Jurkat, Clone E6-1 (cell line): ENCODE measurements at places on chromosomes 3 and 15.
A peak's percentile ranks its signal among the peaks of the same experiment; 100 is the strongest.

- DNase-seq = no peak
These were observed 50.3 kb upstream of the SEC13 start for GRCh38 chr3:10371167-10371566.

DNA sequence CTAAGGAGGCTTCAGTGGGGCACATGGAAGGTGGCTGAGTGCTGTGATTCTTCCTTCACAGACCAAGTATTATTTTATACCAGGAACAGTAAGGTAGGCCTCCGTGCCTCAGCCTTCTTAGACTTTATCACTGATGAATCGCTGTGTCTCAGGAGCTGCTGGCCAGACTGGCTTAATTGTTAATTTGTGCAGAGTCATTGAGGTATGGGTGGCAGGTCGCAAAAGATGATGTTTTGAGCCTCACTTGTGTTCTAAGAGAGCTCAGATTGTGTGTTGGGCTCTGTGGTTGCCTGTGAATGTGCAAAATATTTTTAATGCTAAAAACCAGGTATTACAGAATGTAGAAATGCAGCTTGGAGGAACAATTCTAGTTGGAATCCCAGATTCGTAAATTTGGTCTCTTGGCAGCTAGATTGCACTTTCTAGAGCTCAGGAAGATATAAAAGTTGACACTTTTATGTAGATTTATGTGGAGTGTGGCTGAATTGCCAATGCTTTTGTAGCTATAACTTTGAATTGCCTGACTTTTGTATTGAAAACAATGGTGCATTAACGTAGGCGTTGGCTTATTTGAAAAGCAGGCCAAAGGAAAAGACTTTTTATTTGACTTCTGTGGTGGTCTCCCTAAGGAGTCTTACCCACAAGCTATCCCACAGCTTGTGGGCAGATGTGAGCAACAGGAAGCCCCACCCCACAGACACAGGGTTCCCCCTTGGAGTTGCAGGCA is 53.4 kb downstream of the LARS2 start:
- DNase-seq = no peak

- DNase-seq = no peak
These were observed 141.4 kb downstream of the TP63 start for GRCh38 chr3:189772584-189772983.

DNA sequence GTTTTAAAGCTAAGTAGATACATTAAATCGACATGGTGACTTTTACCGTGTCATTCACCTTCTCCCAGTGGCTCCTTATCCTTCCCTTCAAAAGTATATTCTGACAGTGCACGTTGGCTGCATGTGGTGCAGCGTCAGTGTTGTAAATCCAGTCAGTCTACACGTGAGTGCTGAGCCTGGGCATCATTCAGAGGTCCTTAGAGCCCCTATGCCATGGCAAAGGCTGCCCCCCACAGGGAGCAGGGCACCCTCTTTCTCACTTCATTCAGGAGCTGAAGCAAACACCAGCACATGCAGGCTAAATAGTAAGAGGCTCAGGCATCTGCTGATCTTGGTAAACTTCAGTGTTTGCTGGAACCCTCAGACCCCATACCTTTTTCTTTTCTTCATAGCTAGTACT is 43.3 kb downstream of the RASGRP1 start:
- DNase-seq = no peak

DNA sequence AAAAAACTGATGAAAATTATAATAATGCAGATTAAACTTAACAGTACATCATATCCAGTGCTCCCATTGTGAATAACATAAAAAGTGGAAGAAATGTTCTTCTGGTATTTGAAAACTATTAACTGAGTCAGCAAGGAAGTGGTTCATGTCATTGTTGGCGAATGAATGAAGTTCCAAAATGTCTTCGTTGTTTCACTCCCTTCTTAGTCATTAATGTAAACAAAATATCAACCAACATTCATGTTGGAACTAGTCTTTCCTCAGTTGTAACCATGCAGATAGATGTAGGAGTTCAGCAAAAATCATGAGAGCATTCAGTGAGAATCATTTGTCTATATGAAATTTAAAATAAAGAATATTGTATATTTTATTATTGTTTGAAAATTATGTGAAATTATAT is 44.1 kb upstream of the ICE2 start:
- no peak for DNase-seq

DNA sequence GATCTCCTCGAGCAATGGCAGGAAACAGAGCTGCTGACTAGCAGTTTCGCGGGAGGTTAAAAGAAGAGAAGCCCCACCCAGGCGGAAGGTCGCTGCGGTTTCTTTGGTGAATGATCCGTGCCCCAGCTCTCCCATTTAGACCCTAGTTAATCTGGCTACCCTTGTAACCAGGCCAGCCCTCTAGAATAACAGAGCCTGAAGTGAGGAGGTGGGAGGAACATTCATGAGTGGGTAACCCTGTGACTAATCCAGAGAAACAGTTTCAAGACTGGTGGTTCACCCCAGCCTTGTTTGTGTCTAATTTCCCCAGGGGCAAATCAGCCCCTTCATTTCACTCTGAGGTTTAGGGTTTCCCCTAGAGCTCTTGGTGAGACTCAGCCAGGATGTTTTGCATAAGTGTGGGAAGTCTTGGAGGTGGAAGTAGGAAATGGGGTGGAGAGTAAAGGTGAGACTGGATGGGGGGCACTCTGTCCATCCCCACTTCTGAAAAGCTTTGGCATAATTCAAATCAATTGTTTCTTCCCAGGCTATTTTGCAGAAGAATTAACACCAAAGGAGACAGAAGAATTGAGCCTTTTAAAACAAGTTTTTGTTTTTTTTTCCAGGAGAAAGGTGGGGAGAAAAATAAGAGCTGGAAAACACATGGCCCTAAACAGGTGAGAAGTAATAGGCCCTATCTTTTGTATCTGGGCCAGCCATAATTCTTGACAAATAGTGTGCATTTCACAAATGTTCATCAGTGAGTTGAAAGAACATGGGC is 303.1 kb downstream of the RPLP1 start:
- peak; percentile 57 for DNase-seq

DNA sequence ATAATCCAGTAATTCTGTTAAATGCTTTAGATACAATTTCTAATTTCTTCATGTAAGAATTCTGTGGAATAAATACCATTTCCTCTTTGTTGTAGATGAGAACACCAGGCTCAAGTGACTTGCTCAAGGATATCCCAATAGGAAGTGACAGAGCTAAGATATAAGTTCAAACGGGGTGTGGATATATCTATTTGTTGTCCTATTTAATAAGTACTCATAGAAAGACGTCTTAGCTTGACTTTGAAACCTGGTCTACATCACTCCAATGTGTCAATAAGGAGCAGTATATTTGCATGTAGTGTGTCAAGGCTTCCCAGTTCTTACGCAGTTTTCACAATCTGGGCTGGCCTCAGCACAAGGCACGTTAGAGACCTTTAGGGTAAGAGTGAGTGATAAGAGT is 4.7 kb upstream of the GCSAM start:
- DNase-seq = no peak

- no peak for DNase-seq
These were observed 625.5 kb downstream of the NAALADL2 start for GRCh38 chr3:175484666-175485065.

GRCh38 chr3:94098452-94098851 is 35.6 kb downstream of the NSUN3 start:
- DNase-seq = no peak

- no peak for DNase-seq
These were observed 87.7 kb downstream of the MEGF11 start for GRCh38 chr15:66165856-66166255.

GRCh38 chr3:181487236-181487978 is 224.3 kb upstream of the SOX2 start:
- peak; percentile 62 for DNase-seq

DNA sequence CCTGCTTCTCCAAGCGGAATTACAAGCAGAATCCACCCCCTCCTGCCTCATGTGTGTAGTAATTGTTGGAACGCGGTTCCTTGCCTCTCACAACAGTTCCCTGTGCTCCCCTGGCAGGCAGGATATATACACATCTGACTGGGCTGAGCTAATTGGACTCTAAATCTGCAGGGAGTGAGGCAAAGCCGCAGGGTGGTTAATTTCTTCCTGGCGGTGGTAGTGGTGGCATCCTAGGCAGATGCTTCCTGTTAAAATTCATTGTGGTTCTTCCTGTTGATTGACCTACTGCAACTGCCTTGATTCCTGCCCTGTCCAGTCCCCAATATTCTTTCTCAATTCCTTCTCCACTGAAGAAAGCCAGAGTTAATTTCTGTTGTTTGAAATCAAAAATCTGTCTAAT is 202.9 kb upstream of the PROK2 start:
- DNase-seq = peak; percentile 82

DNA sequence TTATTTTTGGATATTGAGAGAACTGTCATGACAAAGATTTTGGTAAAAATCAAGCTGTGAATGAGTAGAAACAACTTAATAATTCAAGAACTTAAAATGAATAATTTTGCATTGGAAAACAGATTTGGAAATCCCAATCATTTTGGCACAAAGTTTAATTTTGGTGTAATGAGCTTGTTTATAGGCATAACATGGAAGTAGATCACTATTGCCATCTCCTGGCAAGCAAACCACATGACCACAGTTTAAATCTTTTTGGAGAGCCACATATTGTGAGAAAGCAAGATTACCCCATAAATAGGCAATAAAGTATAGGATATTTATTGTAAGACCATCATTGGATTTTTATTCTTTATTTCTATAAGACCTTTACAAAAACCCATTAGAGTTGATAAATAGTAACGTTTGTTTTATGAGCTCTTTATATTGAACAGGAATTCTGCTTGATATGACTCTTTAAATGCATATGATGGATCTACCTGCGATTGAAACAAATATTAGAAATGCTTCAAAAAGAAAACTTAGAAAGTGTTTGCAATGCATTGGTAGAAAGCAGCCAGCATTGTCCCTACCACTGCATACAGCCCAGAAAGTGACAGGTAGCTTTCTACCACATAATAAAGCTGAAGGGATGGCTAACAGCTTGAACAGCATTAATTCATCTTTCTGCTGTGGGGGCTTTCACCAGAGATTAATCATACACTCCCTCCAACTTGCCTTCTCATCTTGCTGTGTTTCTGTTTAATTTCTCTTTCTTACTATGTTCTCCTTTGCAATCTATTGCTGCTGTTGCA is 766.8 kb downstream of the TBL1XR1 start:
- DNase-seq = peak; percentile 22

DNA sequence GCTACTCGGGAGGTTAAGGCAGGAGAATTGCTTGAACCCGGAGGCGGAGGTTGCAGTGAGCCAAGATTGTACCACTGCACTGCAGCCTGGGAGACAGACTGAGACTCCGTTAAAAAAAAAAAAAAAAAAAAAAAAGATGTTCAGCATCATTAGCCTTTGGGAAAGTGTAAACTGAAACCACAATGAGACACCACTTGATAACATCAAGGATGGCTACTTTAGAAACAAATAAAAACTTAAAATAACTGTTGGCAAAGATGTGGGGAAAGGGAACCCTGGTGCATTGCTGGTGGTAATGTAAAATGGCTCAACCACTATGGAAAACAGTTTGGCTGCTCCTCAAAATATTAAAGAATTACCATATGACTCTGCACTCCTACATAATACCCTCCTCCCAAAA is 1.9 kb downstream of the LEO1 start:
- DNase-seq = no peak

GRCh38 chr15:25937796-25938195 is 74.7 kb upstream of the ATP10A start:
- DNase-seq = no peak

GRCh38 chr3:128307781-128308469 is 154.6 kb downstream of the EEFSEC start:
- DNase-seq = no peak

- DNase-seq = no peak
These were observed 4.4 kb upstream of the DLG1 start for GRCh38 chr3:197302696-197303341.

GRCh38 chr3:67808906-67809305 is 154.5 kb upstream of the SUCLG2 start:
- no peak for DNase-seq

GRCh38 chr3:66372681-66373350 is 128.0 kb downstream of the LRIG1 start:
- DNase-seq = no peak

- DNase-seq = no peak
These were observed 23.0 kb downstream of the CRYGS start for GRCh38 chr3:186520957-186521842.

GRCh38 chr3:18417904-18418572 is 7.1 kb downstream of the SATB1 start:
- DNase-seq = no peak

DNA sequence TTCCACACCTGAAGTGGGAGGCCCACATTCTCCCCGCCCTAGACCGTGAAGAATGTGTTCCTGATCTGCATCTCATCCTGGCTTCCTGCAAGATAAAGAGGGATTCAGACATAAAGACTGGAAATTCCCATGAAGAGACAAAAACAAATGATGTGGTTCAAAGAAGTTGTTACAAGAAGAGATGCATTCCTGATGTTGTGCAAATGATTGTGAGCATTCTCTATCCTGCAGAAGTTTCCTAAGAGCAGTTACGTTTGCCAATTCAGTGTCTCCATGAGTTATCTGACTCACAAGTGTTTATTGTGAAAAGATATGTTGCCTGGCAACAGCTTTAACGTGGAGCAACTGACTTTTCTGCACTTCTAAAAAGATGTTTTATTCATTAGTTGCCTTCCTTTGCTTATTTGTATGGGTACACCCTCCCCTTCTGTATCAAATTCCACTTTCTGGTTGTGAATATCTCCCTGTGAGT is 107.8 kb downstream of the ZIC4 start:
- no peak for DNase-seq

- no peak for DNase-seq
These were observed 13.9 kb downstream of the TNIK start for GRCh38 chr3:171446301-171446700.

DNA sequence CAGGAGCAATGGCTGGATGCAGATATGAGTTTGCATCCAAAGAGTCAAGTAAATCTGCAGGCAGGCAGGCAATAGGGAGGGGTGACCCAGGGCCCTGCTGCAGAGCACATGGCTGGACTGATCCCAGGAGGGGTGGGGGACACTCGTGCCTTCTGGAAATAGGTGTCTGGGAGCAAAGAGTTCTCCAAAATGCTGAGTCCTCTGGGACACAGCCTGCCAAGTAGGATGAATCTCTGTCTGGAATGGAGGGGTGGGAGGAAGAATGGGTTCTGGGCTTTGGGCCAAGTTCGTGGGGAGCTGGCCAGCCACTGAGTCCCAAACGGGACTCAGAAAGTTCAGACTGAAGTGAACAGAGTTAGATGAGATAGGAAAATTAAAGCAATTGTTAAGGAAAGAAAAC is 214.5 kb downstream of the MTHFS start:
- DNase-seq = no peak

DNA sequence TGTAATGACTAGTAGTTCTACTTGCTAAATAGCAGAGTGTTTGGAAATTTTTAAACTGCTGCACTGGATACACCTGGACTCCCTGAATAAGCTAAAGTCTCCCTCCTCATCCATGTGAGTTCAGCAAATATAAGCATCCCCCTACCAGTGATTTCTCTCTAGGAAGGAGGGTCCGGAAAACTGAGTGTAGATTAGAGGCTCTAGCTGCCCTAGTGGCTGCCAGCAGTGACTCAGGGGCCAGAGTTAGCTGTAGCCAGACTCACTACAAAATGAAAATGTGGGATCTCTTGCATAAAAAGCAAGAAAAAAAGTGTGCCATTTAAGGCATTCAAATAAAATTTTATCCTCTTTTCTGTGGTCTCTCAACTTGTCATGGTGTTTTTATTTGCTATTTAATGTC is 485.0 kb upstream of the ATP11B start:
- no peak for DNase-seq
